Activated CD8-positive, alpha-beta memory T cell treated with anti-CD3 and anti-CD28 coated beads for 36 hours (primary cell): ENCODE measurements at places on chromosomes 1 and 21. TPM values are rescaled to one million over a fixed set of nuclear protein-coding genes. Genes with fewer than 3 reads are reported as not detected.

NCF2 gene
- 2.7 TPM for total RNA-seq

PROK1 gene
- not detected for total RNA-seq

IL10 gene
- total RNA-seq, result 6.4 TPM

BATF3 gene
- 148 TPM for total RNA-seq

CNKSR1 gene
- total RNA-seq, result 0.84 TPM

CLCA4 gene
- not detected for total RNA-seq

ATPAF1 gene
- 42.5 TPM for total RNA-seq

TSPAN1 gene
- total RNA-seq, result not detected

TENT5C gene
- total RNA-seq, result 4.0 TPM

LAPTM5 gene
- total RNA-seq, result 177 TPM
